ENCODE measurements at places on chromosomes 16 and 17.

GRCh38 chr16:13168091-13168572 lies 266.7 kb downstream of the SHISA9 start:
- DNase-seq, result no peak

GRCh38 chr17:60676758-60677307 lies 818 bp upstream of the BCAS3 start:
- DNase-seq, result no peak

GRCh38 chr17:80029258-80029974 lies 6.3 kb downstream of the TBC1D16 start:
- no peak for DNase-seq

GRCh38 chr17:60284709-60285108 lies 107.2 kb downstream of the USP32 start:
- no peak for DNase-seq

GRCh38 chr17:19986941-19987861 lies 9.6 kb upstream of the AKAP10 start:
- DNase-seq, result no peak

DNA sequence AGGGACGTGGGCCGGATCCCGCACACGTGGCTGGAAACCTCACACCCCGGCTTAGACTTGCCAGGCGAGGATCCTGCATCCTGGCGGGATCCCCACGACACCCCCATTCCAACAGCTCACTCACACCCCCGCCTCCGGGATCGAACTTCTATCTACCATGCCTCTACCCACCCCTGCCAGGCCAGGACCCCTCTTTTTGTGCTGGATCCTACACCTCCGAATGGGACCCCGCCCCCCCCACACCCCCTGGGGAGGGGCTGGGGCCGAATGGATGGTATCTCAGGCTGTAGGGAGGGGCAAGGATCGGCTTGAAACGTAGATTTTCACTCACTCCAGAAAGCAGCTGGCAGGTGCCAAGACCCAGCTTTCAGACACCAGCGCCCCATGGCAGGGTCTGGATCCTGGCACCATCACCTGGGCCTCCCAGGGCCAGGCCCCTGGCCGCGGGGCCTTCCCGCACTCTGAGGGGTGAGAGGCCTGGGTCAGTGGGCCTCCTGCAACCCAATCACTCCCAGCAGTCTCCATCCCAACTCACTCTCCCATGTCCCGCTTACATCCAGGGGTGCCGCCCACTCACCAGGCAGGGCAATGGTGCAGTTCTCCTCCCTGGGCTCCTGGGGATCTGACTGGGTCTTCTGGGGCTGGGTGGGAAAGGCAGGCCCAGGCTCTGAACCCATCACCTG lies 6.7 kb downstream of the PRSS36 start:
- no peak for DNase-seq

DNA sequence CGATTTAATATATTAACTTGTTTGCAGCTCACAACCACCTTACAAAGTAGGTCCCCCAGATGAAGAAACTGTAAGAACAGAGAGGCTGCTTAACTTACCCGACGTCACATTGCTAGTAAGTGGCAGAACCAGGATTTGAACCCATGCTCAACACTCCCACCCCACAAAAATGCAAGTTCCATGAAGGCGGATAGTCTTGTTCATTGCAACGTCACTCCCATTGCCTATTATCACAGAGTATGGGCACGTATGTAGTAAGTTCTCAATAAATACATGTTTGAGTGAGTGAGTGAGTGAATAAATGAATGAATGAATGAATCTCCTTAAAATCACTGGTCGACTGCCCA lies 1.1 kb downstream of the USP31 start:
- no peak for DNase-seq

GRCh38 chr16:24717411-24717810 lies 12.0 kb upstream of the TNRC6A start:
- DNase-seq, result no peak

DNA sequence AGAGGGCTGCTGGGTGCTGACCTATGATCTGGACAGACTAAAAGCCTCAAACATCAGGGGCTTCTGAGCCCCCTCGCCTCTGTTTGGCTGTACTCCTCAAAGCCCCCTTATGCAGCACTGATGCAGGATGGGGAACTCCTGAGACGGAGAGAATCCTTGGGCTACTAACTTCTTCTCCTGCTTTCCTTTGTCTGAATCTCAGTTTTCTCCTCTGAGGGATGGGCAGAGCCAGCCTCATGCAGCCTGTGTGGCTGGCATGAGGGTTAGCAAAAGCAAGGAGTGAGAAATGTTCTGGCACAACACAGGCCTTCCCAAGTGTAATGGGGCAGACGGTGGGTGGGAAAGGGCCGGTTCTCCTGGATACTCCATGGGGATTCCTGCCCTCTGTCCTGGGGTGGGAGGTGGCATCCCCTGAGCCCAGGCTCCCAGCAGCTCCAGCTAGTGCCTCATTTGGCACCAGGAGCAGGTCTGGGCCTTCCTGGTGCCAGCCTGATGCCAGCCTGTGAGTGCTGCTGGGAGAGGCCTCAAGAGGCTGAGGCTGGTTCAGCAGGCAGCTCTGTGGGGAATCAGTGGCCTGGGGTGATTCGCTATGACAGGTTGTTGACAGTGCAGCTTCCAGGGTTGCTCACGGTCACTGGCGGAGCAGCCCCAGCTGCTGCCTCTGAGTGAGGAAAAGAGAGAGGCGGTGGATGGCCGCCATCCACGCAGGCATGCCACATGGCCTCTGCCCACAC lies 4.0 kb upstream of the BRD7 start:
- DNase-seq, result no peak

DNA sequence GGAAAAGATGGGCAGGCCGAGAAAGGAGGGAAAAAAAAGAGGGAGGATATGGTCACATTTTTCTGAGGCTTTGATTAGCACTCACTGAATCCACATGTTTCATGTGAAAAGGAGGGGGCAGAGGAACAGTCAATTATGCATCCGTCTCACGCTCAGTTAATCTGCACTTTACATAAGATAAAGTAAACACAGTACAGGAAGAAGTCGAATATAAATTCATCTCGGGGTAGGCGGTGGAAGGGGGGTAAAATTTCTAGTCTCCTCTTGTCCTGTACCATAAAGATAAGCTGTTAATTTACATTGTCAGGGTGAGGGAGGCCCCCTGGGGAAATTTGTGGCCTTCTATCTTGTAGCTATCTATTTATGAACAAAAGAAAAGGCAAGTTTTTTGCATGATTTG lies 73.1 kb upstream of the CES5A start:
- no peak for DNase-seq

GRCh38 chr17:17841601-17842025 lies 4.8 kb upstream of the SREBF1 start:
- no peak for DNase-seq

DNA sequence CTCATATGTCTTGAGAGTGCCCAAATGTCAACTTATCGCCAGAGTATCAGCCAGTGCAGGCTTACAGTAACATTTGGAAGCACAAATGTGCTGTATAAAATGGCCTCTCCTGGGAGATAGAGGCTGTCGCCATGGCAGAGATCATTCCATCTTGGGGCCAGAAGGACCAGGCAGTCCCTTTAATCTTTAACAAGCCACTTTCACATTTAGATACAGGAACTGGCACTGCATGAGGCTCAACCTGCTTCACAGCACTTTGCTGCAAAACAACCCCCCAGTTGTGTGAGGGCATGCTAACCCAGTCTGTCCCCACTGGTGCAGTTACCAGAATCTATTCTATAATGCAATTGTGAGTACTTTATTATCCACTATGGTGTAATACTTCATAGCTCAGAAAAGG lies 4.7 kb upstream of the RFFL start:
- DNase-seq, result no peak

DNA sequence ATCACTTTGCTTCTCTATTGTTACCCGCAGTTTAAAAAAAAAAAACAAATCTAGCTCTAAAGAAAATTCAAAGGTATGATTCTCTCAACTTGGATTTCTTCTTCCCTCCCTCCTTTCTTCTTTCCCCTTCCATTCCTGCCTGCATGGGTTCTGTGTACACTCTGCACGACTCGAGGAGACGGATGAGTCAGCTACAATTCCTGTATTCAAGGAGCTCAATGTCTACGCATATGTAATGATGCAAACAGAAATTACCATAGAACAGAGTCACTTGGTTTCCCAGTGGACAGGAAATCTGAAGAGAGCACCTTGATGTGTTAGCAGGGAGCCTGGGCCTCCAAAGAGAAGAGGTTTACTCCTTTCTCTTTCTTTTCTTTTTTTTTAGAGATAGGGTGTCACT lies 92.3 kb downstream of the VPS53 start:
- no peak for DNase-seq

GRCh38 chr16:5756969-5757368 lies 659.4 kb upstream of the EEF2KMT start:
- no peak for DNase-seq

- DNase-seq, result no peak
Measured at GRCh38 chr16:84787263-84787622, 32.5 kb upstream of the CRISPLD2 start.

DNA sequence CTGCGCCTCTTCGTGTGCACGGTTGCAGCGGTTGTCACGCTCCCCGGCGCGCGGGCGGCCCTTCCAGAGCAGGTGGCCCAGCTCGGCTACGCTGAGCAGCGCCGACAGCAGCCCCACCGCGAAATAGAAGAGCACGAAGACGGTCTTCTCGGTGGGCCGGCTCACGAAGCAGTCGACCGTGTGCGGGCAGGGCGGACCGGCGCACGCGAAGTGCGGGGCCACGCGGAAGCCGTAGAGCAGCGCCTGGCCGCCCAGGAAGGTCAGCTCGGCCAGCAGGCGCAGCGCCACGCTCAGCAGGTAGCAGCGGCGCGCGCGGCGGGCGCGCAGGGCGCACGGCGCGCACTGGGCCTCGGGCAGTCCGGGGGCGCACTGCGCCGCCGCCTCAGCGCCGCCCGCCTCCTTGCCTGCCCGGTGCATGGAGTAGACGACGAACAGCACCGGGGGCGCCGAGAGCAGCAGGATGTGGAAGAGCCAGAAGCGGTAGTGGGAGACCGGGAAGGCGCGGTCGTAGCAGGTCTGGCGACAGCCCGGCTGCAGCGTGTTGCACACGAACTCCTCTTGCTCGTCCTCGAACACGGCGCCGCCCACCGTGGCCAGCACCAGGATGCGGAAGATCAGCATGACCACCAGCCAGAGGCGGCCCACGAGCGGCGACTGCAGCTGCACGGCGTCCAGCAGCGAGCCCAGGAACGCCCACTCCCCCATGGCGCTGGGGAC lies 1.3 kb downstream of the GJD3 start:
- DNase-seq, result no peak

- DNase-seq, result no peak
Measured at GRCh38 chr17:78862073-78863023, 21.7 kb upstream of the USP36 start.

GRCh38 chr17:39705786-39706348 lies 6.0 kb downstream of the ERBB2 start:
- DNase-seq, result no peak

DNA sequence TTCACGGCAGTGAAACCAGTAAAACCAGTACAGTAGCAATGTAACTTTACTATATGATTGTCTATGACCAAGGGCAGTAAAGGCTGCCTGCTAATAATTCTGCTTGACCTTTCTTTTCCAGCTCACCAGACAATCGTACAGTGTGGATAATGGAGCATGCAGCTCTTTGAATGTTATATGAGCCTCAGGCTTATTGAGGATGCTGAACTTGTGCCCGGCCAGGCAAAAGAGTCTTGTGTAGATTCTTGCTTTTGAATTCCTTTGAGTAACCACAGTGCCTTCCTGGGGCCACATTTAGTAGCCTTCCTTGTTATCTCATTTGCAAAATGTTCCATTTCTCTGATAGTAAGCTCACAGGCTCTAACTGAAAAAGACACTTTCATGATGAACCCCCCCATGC lies 131.8 kb downstream of the CDH11 start:
- DNase-seq, result no peak

DNA sequence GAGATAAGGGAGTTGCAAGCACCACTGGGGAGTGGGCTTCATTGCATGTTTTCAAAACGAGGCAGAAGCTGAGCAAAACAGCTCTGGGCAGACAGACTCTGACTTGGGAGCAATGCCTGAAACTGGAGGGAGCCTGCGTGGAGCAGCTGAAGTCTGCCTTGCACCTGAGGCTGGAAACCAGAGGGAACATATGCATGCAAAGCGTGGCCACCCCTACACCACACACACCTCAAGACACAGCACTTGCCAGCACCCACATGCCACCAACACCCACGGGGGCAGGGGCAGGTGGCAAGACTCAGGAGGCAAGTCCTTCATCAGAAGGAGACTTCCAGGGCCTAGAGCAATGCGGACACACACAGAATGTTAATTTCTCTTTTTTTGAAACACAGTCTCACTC lies 45.8 kb downstream of the COTL1 start:
- no peak for DNase-seq

- no peak for DNase-seq
Measured at GRCh38 chr17:6098823-6099180, 28.6 kb downstream of the WSCD1 start.

- no peak for DNase-seq
Measured at GRCh38 chr16:27768651-27769272, 218.8 kb downstream of the KATNIP start.

- DNase-seq, result no peak
Measured at GRCh38 chr16:2799859-2800226, 1.6 kb downstream of the PRSS41 start.

DNA sequence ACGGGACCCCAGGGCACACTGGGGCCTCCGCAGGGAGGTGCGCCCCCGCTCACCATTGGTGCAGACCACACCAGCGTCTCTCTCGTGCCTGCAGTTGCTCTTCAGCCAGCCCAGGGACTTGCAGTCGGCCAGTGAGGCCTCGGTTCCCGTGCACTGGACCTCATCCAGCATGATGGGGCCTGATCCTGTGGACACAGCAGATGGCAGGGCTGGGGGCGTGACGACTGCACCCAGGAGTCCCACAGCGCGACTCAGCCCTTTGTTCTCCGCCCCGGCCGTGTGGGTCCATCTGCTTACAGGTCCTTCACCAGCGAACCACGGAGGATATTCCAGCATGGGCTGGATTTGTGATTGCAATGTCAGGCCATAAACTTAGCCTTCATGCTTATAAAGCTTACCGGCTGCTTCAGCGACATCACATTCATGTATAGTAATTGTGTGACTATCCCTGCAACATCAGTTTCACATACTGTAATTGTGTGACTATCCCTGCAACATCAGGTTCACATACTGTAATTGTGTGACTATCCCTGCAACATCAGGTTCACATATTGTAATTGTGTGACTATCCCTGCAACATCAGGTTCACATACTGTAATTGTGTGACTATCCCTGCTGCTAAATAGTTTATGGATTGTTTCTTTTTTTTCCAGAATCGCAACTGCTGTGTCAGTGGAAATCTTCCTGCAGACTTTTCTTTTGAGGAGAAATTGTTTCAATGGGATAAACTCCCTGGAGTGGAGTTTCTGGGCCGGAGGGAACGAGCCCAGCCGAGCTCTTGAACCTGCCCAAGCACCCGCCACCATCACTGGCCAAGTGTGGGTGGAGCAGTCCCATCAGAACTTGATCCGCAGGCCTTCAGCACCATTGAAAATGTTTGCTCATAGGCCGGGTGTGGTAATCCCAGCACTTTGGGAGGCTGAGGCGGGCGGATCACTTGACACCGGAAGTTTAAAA lies 4.8 kb downstream of the LGALS3BP start:
- no peak for DNase-seq

GRCh38 chr17:50210240-50211225 lies 9.1 kb upstream of the COL1A1 start:
- DNase-seq, result no peak

GRCh38 chr17:10081571-10082169 lies 116.7 kb downstream of the GAS7 start:
- no peak for DNase-seq

GRCh38 chr17:9750524-9750923 lies 40.9 kb downstream of the DHRS7C start:
- no peak for DNase-seq

All from GM10248 (cell line).